ENCODE measurements at places on chromosomes 11 and 22.

DNA sequence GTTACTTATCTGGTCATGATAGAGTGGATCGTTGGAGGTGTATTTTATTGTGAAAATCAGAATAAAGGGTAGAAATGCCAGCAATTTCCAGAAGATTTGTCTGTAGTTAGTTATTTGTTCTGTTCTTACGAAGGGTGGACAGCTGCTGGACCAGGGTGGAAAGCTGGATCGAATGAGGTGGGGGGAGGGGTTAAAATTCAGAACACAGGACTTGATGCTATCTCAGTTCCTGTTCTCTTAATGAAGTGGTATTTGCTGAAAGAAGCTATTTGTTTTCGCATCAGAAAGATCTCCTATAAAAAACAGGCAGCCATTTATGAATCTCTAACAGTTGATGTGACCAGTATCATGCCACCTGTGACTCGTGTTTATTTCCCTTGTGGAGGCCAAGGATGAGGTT, 556.2 kb downstream of the OPCML start:
- no peak for DNase-seq

- no peak for DNase-seq
Measured at GRCh38 chr11:125068368-125068767, 5.3 kb downstream of the SLC37A2 start.

DNA sequence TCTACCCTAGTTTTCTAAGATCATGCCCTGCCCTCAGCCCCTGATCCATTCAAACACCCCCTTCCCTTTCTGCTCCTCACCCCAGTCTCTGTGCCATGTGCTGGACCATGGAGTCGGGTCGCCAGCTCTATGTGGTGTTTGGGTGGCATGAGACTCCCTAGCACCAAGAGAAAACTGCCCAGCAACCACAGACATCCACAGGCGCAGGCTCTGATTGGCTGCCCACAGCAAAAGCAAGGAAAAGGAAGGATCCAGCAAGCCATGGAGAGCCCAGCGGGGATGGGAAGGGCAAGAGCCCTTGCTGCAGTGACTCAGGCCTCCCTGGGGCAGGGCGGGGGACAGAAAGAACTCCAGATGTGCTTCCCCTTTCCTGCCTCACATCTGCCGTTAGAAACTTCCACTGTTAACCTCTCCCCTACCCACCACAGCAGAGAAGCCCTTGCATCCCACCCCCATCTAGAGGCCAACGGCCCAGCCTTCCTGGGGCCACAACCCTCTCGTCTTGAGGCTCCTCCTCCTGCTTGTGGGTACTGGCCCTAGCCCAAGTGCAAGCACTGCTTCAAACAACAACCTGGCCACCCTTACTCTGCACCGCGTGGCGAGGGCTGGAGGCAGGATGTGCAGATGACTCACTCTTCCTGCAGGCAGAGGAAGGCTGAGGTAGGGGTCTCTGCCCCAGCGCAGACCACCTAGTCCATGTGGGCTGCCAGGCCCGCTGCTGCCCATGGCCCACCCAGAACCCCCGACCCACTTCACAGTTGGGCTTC, 9.7 kb upstream of the AHNAK start:
- DNase-seq: peak; percentile 51

DNA sequence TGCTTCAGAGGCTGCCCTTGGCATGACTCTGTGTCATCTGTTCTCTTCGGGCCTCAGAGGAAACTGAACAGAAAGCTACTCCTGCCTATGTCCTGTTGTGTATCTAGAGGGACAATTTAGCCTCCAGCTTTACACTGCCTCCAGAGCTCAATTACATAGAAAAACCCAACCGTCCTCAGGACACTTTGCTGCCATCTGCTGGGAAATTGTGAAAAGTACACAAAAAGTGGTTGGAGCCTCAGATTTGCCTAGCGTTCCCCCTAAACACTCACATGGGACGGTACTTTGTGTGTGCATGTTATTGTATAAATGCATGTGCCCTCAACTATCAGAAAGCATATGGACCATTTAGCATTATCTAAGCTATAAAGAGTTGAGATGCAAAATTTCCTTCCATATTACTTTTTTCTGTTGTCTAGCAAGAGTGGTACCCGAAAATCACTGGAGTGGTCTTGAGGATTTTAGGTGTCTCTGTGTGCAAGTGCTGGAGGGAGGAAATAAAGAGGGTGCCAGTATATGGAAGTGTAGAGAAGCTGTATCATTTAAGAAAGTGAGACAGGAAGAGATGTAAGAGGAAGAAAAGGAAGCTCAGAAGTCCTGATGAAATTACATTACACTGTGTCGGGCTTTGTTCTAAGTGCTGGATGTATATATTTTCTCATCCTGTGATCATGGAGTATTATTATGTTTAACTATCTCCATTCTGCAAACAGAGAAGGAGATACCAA, 8.7 kb upstream of the MS4A4E start:
- DNase-seq: no peak

DNA sequence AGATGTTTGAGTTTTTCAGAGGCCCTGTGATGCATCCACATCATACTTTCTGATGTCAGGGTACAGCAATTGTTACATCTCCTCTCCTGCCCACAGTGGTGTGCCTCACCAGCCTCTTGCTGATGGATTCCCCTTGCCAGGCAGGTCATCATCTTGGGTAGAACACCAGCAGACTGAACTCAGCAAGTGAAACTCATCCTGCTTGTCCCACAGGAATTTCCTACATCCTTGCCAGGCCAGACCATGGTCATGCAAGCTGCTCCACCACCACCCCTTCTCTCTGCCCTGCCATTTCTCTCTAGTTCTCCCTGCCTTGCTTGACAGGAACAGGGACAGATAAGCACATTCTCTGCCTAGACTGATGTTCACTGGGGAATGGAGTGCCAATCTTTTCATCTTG, 85.9 kb downstream of the PAX6 start:
- no peak for DNase-seq

- no peak for DNase-seq
Measured at GRCh38 chr11:57356268-57356667, 18.1 kb downstream of the P2RX3 start.

GRCh38 chr11:23540101-23540561, 679.9 kb upstream of the CCDC179 start:
- no peak for DNase-seq

DNA sequence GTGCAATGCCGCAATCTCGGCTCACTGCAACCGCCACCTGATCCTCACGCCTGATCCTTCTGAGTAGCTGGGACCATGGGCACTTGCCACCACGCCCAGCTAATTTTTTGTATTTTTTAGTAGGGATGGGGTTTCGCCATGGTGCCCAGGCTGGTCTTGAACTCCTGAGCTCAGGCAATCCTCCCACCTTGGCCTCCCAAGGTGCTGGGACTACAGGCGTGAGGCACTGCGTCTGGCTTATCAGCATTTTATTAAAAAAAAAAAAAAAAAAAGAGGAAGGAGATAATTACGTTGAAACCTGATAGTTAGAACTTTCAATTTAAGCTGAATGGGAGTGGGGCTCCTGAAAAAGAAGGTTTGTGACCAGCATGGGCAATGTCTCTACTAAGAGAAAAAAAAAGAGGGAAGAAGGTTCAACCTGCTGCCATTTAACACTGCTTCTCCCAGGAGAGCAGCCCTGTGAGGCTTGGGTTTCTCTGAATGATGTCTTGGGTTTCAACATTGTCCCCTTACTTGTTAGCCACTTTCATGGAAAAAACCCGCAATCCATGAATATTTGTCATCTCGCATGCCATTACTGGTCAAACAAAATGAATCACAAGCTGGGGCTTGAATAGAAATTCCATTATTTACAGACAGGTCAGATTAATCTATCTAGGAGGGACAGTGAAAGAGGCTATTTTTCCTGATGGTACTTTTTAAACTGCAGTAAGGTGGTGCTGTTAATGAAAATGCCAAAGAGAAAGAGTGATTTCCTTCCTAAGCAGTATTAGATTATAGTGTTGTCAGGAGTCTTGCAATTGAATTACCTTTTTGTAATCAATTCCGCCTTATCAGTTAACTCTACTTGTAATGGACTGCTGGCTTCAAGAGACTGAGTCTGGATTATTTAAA, 72.5 kb downstream of the PACS1 start:
- no peak for DNase-seq

- DNase-seq: no peak
Measured at GRCh38 chr22:39132871-39133524, 19.5 kb downstream of the CBX7 start.

DNA sequence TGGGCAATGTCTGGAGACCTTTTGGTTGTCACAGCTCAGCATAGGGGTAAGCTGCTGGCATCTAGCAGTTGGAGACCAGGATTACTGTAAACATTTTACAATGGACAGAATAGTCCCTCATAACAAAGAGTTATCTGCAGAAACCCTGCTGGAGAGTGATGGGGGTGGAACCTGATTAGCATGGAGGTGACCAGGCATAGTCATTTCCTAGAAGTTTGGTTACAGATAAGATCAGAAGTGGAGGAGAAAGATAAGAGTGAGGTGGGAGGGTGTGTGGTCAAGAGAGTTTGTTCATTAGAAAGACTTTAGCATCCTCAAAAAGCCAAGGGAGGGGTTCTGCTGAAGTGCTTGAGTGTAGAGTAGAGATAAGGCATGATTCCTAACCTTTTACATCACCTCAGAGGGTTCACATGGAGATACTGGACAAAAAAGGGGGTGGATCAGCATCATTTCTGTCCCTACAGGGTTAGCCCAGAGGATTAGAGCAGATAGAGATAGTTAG, 38.8 kb downstream of the PRDM11 start:
- no peak for DNase-seq

DNA sequence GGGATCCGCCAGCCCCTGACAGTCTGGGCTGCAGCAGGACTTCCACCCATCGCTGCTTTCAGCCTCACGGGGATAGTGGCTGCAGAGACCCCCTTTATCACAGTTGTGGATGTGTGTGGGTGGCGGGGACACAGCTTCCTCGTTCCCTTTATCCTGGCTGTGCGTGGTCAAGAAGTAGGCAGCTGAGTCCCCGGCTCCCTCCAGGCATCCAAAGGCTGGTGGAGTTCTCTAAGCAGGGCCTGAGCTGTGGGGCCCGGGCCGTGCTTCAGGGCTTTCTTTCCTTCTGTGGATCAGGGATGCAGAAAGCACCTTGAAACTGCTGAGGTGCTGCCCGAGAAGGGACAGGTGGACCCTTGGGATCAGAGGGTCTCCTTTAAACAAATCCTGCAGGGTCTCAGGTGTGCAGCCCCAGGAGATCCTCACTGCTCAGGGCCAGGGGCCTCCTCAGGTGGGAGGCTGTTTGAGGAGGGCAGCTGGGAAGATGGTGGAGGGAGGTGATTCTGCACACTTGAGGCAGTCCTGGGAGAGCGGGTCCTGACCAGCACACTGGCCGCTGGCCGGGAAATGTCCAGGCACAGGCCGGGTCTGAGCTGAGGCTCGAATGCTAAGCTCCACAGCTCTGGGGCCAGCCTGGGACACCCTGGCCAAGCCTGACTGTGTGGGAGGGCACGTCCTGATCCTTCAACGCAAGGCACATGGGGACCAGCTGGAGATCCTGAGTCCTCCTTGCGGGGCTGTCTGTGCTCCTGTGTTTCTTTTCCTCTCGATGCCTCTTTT, 1024.3 kb downstream of the BRD1 start:
- DNase-seq: no peak

DNA sequence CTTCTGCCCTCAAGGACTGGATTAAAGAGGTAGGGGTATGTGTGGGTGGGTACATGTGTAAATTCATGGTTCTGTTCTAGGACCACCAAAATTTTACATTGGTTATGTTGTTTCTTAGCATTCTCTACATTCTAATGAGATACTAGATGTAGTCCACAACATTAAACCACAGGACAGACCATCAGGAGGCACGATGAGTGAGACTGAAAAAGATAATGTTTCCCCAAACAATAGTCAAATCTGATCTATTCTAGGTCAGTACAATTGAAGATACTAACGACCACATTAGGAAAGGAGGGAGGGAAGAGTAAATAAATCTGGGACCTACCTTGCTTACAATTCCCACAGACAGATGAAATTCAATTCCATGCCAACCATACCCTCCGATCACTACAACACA, 42.2 kb downstream of the MRTFA start:
- no peak for DNase-seq

GRCh38 chr11:75248924-75249256, 8.3 kb downstream of the TPBGL start:
- no peak for DNase-seq

DNA sequence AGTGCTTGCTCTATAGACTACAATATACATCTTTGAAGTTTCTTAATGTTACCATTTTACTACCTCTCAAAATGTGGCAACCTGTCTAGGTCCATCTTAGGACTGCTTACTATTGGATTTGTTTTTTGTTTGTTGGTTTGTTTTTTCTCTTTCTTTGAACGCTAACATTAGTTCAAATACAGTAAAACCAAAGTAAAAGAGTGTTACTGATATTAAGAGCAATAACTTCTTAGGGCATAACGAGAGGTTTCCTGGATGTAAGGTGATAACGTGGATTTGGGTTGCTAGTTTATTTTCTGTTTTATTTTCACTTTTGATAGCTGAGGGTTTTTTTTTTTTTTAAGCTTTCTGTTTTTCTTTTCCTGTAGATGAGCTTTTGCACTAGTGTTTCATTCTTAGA, 43.6 kb downstream of the TMEM135 start:
- DNase-seq: no peak

DNA sequence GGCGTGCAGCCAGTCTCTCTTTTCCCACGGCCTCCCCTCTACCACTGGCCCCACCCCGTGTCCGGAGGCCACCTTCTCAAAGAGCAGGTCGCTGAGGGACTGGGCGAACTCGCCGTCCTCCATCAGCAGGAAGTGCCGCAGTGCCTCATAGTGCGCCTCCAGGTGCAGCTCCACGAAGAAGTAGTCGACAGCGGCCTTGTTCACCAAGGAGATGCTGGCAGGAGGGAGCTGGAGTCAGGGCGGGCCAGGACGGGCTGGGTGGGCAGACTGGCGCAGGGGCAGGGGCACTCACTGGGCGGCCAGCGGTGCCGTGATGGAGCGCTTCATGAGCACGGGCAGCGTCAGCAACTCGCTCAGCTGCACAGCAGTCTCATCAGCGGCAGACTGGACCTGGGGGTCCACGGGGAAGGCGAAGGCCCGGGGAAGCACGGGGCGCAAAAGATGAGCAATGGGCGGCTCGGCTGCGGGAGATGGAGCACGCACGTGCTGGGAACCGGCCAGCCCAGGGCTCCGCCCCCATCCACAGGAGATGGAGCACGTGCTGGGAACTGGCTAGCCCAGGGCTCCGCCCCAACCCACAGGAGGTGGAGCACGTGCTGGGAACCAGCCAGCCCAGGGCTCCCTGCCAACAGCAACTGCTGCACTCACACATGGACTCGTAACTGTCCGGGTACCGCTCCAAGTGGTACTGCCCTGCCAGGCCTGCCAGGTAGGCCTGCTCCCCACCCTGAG, 18.4 kb downstream of the SELENOO start:
- DNase-seq: no peak

Data from stimulated activated CD4-positive, alpha-beta T cell treated with anti-CD3 and anti-CD28 coated beads, Interleukin-1b, Interleukin-23, amount 100 ng/mL, for 4 hours (primary cell).